ENCODE measurements at places on chromosomes 2 and 18.

DNA sequence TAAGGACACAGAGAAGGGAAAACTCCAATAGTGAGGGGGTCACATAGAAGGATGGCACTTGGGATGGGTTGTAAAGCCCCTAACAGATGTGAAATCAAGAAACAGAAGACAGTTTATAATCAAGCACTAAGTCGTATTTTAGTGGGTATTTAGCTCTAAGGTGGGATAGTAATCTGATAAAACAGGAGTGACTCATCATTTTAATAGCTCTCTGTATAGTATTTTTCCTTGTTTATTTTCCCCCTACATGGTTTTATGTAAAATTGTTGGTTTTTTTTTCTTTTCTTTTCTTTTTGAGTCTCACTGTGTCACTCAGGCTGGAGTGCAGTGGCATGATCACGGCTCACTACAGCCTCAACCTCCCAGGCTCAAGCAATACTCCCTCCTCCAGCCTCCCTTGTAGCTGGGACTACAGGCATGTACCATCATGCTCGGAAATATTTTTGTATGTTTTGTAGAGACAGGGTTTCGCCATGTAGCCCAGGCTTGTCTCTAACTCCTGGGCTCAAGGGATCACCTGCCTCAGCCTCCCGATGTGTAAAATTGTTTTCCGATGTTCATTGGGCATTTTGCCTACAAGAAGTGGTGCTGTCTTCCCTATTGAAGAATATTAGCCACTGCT is 142.6 kb upstream of the SERPINE2 start:
- no peak for DNase-seq

DNA sequence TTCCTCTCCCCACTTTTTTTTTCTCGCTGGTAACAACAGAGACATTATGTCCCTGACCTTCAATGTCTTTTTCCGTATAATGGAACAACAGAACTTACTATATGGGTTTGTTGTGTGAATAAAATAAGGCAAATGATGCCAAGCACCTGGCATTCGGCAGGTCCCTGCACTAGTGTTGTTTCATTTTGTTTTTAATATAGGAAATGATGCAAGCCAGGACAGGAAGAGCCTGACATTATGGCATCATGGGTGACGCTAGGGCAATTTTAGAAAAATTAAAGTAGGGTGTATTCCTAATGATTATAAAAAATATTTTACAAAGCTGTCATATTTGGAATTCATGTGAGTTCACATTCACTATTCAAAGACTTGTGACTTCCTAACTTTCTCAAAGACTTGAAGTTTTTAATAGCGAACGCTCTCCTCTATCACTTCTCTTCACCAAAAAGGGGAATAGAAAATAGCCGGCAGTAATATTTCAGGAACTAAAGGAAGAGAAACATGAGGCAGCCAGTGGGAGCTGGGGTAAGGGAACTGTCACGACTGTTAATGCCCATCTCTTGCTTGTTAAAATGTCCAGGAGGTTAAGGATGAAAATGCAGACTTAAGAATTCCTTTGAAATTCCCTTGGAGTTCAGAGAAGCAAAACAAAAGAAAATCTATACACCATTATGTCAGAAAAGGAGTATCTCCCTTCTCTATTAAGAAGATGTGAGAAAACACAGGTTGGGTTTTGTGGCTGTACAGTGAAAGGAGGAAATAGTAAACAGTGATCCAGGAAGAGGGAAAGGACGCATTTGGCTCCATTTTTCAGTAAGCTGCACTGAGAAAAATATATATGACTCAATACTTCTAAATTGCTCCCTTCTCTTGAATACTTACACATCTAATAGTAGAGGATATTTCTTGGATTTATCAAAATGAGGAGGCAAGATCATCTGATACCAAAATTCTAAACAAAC is 60.2 kb downstream of the DPP4 start:
- no peak for DNase-seq

DNA sequence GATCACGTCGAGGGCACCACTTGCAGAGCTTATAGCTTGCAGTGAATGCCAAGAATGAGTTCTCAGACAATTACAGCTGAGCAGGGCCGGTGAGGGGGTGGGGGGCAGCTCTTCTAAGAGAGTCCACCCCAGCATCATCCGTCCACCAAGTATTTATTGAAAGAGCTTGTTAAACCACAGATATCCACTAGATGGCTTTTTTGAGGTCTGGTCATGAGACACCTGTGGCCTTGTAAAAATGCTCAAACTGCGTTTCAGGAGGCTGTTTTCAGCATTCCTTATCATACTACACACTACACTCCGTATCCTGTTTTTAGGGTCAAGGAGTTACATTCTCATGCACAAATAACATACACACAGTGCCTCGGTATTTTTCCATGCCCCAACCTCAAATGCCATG is 51.5 kb downstream of the DNAJC10 start:
- DNase-seq: no peak

DNA sequence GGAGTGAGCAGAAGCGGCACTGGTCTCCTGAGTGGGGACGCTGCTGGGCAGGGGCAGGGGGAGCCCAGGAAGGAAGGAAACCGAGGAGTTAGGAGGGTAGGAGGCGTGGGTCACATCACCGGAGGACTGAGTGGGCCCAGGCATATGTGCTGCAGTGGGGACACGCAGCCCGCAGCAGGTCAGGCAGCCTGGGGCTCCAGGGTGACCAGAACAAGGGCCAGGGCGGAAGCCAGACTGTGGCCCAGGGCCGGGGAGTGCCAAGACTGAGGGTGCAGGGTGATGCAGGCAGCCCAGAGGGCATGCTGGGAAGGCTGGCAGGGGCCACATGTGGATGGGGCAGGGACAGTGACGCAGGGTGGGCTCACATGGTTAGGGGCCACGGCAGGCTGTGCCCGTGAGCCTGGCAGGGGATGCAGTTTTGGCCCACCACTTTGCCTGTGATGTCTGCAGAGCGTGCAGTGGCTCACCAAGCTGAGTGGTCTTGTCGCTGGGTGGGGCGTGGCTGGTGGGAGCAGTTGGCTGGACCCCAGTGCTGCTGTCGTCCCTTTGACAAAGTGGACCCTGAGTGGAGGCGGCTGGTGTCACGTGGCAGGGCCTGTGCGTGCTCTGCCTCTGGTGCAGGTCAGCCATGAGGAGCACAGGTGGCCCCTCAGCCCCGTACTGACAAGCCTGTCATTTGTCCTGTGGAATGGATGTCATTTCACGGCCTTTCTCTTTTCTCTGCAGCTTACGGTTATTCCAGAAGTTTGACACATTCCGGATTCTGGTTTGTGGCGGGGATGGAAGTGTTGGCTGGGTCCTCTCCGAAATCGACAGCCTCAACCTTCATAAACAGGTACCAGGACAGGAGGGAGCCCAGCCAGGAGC is 87.1 kb downstream of the DGKD start:
- DNase-seq: no peak

- no peak for DNase-seq
Measured at GRCh38 chr2:28592481-28592880, 96.6 kb downstream of the PLB1 start.

All from CD4-positive, alpha-beta T cell treated with Interleukin-15 for 4 hours (primary cell).